T-helper 1 cell (primary cell): ENCODE measurements at places on chromosomes 3 and 15.

GRCh38 chr3:65484964-65485363, 553.8 kb downstream of the MAGI1 start:
- no peak for DNase-seq

DNA sequence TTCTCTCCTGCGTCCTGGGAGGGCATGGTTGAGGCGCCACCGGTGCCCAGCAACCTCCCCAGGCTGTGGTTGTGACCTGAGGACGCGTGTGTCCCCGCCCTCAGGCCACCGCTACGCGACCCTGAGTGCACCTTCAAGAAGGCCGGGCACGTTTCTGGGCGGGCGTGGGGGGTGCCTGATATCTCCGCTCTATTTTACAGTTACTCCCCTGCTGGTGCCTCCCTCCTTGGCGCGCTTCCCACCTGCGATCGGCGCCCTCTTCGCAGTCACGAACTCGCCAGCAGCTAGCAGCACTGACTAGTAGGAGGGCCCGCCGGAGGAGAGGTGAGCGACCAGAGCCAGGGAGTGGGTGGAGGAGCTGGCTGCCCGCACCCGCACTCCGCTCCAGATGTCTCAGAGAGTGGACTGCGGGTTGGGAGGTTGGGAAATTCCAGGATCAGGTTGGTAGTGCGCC, 43.2 kb upstream of the POLG start:
- DNase-seq, result no peak

- no peak for DNase-seq
These were observed 186.7 kb upstream of the SLC2A2 start for GRCh38 chr3:171213178-171213577.

GRCh38 chr15:96585484-96586386, 255.2 kb downstream of the NR2F2 start:
- DNase-seq, result no peak

GRCh38 chr3:169348276-169348675, 315.2 kb downstream of the MECOM start:
- DNase-seq, result no peak

DNA sequence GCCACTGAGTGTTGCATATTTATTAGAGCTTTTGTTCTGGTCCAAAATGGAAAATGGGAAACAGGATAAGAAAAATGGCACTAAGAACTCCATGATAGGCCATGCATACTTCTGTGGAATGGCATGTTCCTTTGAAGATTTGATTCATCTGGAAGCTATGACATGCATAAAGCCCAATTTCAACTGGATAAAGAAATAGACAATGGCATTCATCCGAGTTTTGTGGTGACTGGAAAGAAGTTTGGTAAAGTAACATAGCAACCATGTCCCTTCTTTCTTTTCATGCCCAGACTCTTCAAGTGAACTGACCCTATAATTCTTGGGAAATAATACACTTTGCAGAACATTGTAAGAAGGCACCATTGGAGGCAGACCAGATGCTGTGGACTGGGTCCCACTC, 368.4 kb upstream of the IL12A start:
- no peak for DNase-seq

- no peak for DNase-seq
These were observed 45.4 kb downstream of the HEG1 start for GRCh38 chr3:125010393-125010792.
